ENCODE measurements at places on chromosomes 6 and 20.

- peak; percentile 22 for DNase-seq
- H3K27me3 ChIP-seq: peaks cover 8% of the 10 kb centered on the region
- peaks cover 35% of the 10 kb centered on the region for H3K36me3 ChIP-seq
- no peaks in the 10 kb centered on the region for H3K4me1 ChIP-seq
- H3K4me3 ChIP-seq: no peak overlapping the region
Measured at GRCh38 chr6:33195304-33196165, 3.3 kb upstream of the COL11A2 start.

DNA sequence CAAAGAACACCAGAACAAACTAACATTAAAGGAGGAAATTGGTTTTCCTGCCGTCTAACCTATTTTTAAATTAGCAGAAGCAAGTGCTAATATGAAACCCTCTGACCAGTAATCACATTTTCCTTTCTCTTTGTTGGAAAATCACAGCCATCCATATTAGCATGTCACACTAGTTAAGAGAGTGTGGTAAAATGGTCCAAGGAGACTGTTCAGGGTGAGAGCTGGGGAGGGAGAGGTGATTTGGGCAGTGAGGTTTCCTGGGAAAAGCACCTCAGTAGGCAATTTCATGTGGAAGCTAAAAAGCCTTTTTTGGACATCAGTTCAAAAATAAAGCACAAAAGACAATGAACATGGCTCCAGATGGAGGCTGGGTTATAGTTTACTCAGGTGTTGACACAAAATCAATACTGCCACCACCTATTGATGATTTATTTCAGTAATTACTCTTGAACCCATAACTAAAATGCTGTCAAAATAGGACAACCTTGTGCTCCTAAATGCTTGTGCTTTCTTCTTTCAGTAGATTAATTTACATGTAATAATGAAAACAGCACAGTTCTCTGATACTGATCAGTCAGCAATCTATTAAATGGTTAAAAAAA, 333.2 kb downstream of the SAMD5 start:
- no peak overlapping the region for H3K4me3 ChIP-seq
- no peaks in the 10 kb centered on the region for H3K36me3 ChIP-seq
- no peak overlapping the region for H3K27ac ChIP-seq
- H3K4me1 ChIP-seq: no peaks in the 10 kb centered on the region

GRCh38 chr20:30511322-30512030, 746.0 kb upstream of the DEFB115 start:
- no peaks in the 10 kb centered on the region for H3K36me3 ChIP-seq
- H3K27me3 ChIP-seq: no peaks in the 10 kb centered on the region
- no peak for DNase-seq
- H3K4me1 ChIP-seq: no peaks in the 10 kb centered on the region
- H3K27ac ChIP-seq: no peak overlapping the region

GRCh38 chr6:28145231-28145630, 3.5 kb downstream of the ZKSCAN8 start:
- peaks cover 60% of the 10 kb centered on the region for H3K36me3 ChIP-seq
- peaks cover 6% of the 10 kb centered on the region for H3K4me1 ChIP-seq
- H3K27me3 ChIP-seq: no peaks in the 10 kb centered on the region
- DNase-seq: no peak
- no peak overlapping the region for H3K4me3 ChIP-seq
- H3K27ac ChIP-seq: no peak overlapping the region

- H3K27me3 ChIP-seq: no peaks in the 10 kb centered on the region
- H3K36me3 ChIP-seq: peaks cover 41% of the 10 kb centered on the region
- no peak overlapping the region for H3K27ac ChIP-seq
- H3K4me1 ChIP-seq: no peaks in the 10 kb centered on the region
- no peak overlapping the region for H3K4me3 ChIP-seq
Measured at GRCh38 chr6:13593103-13593502, 18.7 kb downstream of the SIRT5 start.

- H3K4me1 ChIP-seq: peaks cover 7% of the 10 kb centered on the region
- no peak overlapping the region for H3K27ac ChIP-seq
- H3K27me3 ChIP-seq: no peaks in the 10 kb centered on the region
- no peak for DNase-seq
- H3K36me3 ChIP-seq: no peaks in the 10 kb centered on the region
Measured at GRCh38 chr20:51583499-51583898, 41.0 kb upstream of the NFATC2 start.

DNA sequence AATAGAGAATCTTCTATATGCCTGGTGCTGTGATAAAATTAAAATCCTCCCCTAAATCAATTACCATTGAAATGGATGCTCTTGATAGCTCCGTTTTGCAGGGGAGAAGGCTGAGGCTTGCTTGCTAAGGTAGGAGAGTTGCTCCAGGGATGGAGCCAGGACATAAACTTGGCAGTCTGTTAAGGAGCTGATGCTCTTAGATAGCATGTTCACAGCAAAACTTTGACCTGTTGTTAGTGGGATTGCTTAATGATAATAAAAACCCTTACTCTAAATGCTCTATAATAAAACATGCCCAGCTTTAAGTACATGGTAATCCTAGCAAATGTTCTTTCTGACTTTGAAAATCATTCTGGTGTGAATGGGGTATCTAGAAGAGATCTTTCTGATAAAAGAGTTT, 228.4 kb upstream of the JAG1 start:
- H3K36me3 ChIP-seq: no peaks in the 10 kb centered on the region
- H3K27ac ChIP-seq: no peak overlapping the region
- no peaks in the 10 kb centered on the region for H3K27me3 ChIP-seq
- H3K4me3 ChIP-seq: no peak overlapping the region
- no peaks in the 10 kb centered on the region for H3K4me1 ChIP-seq
- DNase-seq: no peak

DNA sequence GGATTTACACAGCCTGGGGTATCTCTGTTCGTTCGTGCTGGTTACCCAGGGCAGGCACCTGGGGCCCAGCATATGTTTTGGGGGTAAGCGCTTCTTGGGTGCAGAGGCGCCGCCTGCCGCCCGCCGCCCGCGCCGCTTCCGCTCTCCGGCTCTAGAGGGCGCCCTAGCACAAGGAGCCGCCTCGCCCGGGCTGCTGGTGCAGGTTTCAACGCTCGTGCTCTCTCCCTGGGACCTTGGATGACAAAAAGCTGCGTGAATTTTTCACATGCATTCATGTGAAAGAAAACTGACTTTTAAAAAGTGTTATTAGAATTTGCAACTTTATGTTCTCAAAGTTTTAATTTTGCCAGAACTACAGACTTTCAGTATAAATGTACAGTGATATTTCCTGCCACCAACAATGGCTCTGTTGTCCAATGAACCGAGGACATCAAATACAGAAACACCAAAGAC, 32.5 kb downstream of the PRR18 start:
- no peak overlapping the region for H3K27ac ChIP-seq
- H3K36me3 ChIP-seq: no peaks in the 10 kb centered on the region
- DNase-seq: no peak
- H3K4me3 ChIP-seq: no peak overlapping the region
- no peaks in the 10 kb centered on the region for H3K27me3 ChIP-seq
- H3K4me1 ChIP-seq: no peaks in the 10 kb centered on the region

DNA sequence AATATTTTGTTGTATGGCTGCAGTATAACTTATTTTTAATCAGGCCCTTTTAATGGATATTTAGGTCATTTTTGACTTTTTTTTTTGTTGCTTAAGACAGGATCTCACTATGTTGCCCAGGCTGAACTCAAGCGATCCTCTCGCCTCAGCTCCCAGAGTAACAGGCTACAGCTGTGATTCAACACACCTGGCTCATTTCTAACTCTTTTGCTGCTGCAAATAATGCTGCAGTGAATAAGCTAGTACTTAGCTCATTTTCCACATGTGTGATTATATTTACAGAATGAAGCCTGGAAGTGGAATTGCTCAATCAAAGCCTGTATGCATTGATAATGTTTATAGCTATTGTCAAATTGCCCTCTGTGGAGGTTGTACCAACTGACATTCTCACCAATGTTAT, 1.1 kb downstream of the GTSF1L start:
- no peaks in the 10 kb centered on the region for H3K4me1 ChIP-seq
- H3K27me3 ChIP-seq: no peaks in the 10 kb centered on the region
- H3K4me3 ChIP-seq: no peak overlapping the region
- no peaks in the 10 kb centered on the region for H3K36me3 ChIP-seq
- no peak overlapping the region for H3K27ac ChIP-seq

DNA sequence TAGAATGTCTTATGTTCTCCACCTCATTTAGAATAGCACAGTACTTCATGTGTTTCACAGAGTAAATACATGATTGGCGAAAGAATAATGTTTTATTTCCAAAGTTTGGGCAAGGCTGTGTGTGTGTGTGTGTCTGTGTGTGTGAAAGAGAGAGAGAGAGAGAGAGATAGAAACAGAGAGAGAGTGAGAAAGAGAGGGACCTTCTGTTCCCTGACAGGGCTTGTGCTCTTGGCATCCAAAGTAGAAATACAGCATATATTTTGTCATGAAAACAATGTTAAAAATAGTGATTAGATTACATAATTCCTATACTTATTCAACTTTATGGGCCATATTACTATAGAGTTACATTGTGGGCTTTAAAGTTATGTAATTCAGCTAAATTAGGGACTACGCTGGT, 201.2 kb downstream of the KIF6 start:
- no peak overlapping the region for H3K4me3 ChIP-seq
- H3K27me3 ChIP-seq: no peaks in the 10 kb centered on the region
- H3K27ac ChIP-seq: no peak overlapping the region
- no peaks in the 10 kb centered on the region for H3K4me1 ChIP-seq

DNA sequence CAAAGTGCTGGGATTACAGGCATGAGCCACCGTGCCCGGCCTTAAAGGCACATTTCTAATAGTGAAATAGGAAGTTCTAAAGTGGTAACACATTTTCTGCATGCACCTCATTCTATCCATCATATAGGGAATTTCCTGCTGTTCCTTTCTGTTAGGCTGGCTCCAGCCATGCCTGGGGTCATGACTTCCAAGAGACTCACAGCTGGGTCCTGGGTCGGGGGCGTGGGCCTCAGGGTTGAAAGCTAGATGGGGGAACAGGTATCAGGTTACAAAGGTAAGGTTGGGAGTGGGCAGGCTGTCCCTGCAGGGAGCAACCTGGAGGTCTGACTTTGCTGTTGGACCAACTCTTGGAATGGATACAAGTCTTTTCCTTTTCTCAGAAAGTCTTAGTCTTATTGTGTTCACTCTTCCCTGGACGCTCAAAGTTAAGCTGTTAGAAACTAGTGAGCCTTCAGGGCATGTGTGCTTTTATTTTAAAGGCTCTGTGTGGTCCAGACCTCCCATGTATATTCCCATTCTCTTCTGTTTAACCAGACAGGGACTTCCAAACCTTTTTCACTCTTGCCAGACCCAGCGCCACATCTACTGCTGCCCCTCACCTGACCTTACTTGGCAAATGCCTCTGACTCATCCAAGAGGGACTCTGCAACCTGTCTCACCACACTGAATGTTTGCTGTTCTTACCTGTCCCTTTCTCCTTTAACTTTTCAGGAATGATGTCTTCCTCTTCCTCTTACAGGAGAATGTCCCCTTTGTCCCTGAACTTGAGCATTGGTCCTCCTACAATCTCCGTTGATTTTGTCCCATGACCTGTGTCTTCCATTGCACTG, 64.4 kb downstream of the TMEM170B start:
- H3K27me3 ChIP-seq: no peaks in the 10 kb centered on the region
- no peaks in the 10 kb centered on the region for H3K36me3 ChIP-seq
- no peaks in the 10 kb centered on the region for H3K4me1 ChIP-seq
- H3K27ac ChIP-seq: no peak overlapping the region

GRCh38 chr20:54549658-54550326, 74.4 kb downstream of the DOK5 start:
- H3K27me3 ChIP-seq: peaks cover 14% of the 10 kb centered on the region
- no peak overlapping the region for H3K27ac ChIP-seq
- no peaks in the 10 kb centered on the region for H3K4me1 ChIP-seq
- DNase-seq: no peak
- no peak overlapping the region for H3K4me3 ChIP-seq
- no peaks in the 10 kb centered on the region for H3K36me3 ChIP-seq

DNA sequence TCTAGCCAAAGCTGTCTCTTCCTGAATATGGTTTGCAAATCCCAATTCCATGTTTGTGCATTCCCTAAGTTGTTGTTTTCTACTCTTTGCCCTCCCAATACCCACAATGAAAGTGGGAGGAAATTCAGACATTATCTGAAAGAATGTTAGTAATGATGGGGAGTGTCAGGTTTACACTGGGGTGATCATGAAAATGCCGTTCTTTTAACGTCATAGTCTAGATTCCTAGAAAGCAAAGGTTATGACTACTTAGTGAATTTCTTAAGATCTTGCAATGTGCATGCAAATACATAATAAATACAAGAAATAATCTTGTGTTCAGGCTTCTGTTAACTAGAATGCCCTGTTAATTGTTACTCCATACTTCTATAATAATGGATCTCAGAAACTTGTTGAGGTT, 101.0 kb downstream of the LCA5 start:
- no peak overlapping the region for H3K4me3 ChIP-seq
- no peak for DNase-seq
- H3K27me3 ChIP-seq: no peaks in the 10 kb centered on the region
- H3K36me3 ChIP-seq: no peaks in the 10 kb centered on the region
- H3K27ac ChIP-seq: peak overlapping the region; percentile 20

GRCh38 chr6:776528-776931, 83.6 kb upstream of the EXOC2 start:
- no peak overlapping the region for H3K27ac ChIP-seq
- no peaks in the 10 kb centered on the region for H3K27me3 ChIP-seq
- no peak for DNase-seq
- H3K4me3 ChIP-seq: no peak overlapping the region
- no peaks in the 10 kb centered on the region for H3K4me1 ChIP-seq

DNA sequence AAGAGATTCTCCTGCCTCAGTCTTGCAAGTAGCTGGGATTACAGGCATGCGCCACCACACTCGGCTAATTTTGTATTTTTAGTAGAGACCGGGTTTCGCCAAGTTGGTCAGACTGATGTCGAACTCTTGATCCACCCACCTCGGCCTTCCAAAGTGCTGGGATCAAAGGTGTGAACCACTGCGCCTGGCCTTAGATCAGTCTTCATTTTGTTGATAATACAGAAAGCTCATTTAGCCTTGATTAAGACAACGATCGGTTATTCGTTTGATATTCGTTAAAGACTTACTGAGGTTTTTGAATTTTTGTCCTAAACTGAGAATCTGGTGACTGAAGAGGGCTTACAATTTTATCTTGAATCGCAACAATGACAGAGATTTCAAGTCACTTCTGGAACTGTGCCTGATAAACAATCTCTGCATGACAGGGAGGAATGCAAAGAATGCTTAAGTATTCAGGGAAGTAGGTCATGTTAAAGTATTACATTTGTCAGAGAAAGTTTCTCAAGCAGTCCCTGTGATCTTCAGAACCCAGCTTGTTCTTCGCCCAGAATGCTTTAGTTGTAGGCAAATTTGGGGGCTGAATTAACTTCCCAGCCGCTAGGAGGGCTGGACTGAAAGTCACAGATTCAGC, 14.8 kb downstream of the AKAP12 start:
- H3K36me3 ChIP-seq: no peaks in the 10 kb centered on the region
- H3K4me3 ChIP-seq: no peak overlapping the region
- no peak overlapping the region for H3K27ac ChIP-seq
- no peak for DNase-seq
- no peaks in the 10 kb centered on the region for H3K4me1 ChIP-seq
- no peaks in the 10 kb centered on the region for H3K27me3 ChIP-seq

DNA sequence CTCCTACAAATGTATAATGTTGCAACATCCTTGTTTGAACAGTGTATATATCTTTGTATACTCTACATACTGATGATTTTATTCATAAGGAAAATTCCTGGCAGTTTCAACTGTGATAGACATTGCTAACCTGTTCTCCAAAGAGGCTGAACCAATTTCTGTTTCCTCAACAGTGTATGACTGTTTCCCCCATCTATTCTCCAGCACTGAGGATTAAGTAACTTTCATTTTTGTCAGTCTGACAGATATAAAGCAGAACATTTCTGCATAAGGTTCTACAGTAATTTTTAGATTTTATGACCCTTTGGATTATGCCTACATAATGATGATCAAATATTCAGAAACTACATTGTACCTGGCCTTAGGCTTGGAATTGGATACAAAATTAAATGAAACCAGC, 9.9 kb downstream of the PPP1R16B start:
- H3K36me3 ChIP-seq: no peaks in the 10 kb centered on the region
- H3K4me1 ChIP-seq: no peaks in the 10 kb centered on the region
- H3K4me3 ChIP-seq: no peak overlapping the region
- H3K27ac ChIP-seq: no peak overlapping the region
- DNase-seq: no peak

Measured in RWPE2 (cell line).